Mesothelial cell of epicardium (in vitro differentiated cells): ENCODE measurements at places on chromosomes 5 and 9.

DNA sequence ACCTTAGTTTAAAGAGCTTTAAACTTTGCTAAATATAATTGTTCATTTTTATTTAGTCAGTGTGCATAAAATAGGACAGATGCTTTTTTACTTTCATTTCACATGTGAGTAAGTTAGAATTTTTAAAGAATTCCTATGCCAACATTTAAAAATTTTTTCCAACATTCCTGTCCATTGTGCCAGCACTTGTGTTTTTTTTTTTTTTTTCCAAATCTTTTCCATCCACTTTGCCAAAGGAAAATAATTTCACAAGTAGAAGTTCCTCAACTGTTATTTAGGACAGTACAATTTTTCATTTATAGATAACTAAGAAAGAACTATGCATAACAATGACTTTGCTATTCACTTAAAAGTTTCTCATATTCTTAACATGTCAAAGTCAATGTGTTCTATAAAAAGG is 189.5 kb downstream of the ADAMTS6 start:
- DNase-seq: no peak
- no peaks in the 10 kb centered on the region for H3K4me1 ChIP-seq
- H3K27me3 ChIP-seq: no peaks in the 10 kb centered on the region
- no peak overlapping the region for H3K27ac ChIP-seq

- H3K4me3 ChIP-seq: no peak overlapping the region
- no peaks in the 10 kb centered on the region for H3K4me1 ChIP-seq
- peaks cover 2% of the 10 kb centered on the region for H3K36me3 ChIP-seq
- no peak overlapping the region for H3K27ac ChIP-seq
Observed at GRCh38 chr5:16104961-16105360, 74.6 kb downstream of the MARCHF11 start.

- no peak overlapping the region for H3K4me3 ChIP-seq
- no peaks in the 10 kb centered on the region for H3K27me3 ChIP-seq
- peaks cover 4% of the 10 kb centered on the region for H3K4me1 ChIP-seq
- no peak for DNase-seq
Observed at GRCh38 chr9:136835162-136835931, 6.9 kb upstream of the AJM1 start.

DNA sequence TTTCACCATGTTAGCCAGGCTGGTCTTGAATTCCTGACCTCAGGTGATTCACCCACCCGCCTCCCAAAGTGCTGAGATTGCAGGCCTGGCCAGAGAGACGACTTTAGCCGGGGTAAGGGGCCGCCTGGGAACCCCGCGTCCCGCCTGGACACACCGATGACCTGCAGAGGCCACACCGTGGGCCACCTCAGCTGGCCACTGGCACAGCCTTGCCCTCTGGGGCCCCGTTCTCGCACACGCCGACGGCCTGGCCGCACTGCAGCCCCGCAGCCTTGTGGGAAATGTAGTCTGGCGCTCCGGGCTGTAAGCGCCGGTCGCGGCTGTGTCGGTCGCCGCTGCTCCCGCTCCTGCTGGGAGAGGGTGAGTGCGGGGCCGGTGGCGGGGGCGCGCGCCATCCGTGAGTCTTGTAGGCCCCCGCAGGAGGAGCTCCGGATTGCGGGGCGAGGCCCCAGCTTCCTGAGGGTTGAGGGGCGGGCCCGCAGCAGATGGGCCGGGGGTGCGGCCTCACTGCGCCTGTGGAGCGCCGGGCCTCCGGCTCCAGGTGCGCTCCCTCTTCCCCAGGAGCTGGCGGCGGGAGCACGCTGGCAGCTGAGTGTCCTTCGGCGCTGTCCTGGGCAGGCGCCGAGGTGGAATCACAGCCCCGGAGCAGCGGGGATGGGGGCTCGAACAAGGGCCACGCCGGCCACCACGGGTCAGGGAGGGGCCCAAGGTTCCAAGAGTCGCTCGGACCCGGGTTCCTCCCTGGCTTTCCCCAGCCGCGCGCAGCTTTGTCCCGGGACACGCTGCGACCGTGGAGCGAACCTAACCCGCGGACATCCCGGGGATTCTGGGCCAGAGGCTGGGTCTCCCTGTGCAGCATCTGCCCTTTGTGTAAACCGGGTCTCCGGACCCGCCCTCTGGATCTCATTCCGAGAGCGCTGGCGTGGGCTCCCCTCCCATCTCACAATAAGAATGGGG is at the start of gene ZFP2:
ZFP2 (plus strand) TSS at position 299 of the 957 bp plus-strand sequence. CDS start 35,401 bp downstream, outside the sequence.
- H3K36me3 ChIP-seq: peaks cover 18% of the 10 kb centered on the region
- H3K4me1 ChIP-seq: peaks cover 10% of the 10 kb centered on the region
- peak; percentile 74 for DNase-seq
- peak within 1 kb of the TSS; percentile 94 for H3K27ac ChIP-seq
- H3K27me3 ChIP-seq: no peaks in the 10 kb centered on the region

GRCh38 chr5:69170495-69170894 is 3.5 kb downstream of the CCNB1 start:
- no peak for DNase-seq
- H3K4me3 ChIP-seq: no peak overlapping the region
- no peak overlapping the region for H3K27ac ChIP-seq
- peaks cover 20% of the 10 kb centered on the region for H3K4me1 ChIP-seq

DNA sequence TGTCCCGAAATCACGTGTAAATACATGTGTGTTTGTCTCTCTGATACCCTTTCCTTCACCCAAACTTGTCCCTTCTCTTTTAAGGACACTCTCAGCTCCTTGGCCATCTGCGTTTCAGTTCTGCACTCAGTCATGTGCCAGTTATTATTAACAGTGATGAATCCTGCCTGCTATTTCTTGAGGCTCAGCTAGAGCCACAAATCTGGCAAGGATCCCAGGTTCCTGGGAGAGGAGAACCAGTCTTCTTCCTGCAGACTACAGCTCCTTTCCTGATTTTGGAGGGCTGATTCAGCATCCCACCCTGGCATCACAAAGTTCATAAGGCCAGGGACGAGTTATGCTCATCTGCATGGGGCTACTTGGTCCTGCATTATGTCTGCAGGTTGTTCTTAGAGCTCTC is 5.6 kb downstream of the MAMDC2 start:
- no peaks in the 10 kb centered on the region for H3K36me3 ChIP-seq
- no peak overlapping the region for H3K27ac ChIP-seq
- H3K4me3 ChIP-seq: no peak overlapping the region
- peaks cover 23% of the 10 kb centered on the region for H3K27me3 ChIP-seq
- peaks cover 9% of the 10 kb centered on the region for H3K4me1 ChIP-seq
- DNase-seq: no peak

GRCh38 chr5:165000479-165001190 is 1495.2 kb downstream of the MAT2B start:
- H3K4me3 ChIP-seq: no peak overlapping the region
- H3K4me1 ChIP-seq: no peaks in the 10 kb centered on the region
- H3K27me3 ChIP-seq: peaks cover 9% of the 10 kb centered on the region
- H3K36me3 ChIP-seq: no peaks in the 10 kb centered on the region
- H3K27ac ChIP-seq: no peak overlapping the region
- no peak for DNase-seq

DNA sequence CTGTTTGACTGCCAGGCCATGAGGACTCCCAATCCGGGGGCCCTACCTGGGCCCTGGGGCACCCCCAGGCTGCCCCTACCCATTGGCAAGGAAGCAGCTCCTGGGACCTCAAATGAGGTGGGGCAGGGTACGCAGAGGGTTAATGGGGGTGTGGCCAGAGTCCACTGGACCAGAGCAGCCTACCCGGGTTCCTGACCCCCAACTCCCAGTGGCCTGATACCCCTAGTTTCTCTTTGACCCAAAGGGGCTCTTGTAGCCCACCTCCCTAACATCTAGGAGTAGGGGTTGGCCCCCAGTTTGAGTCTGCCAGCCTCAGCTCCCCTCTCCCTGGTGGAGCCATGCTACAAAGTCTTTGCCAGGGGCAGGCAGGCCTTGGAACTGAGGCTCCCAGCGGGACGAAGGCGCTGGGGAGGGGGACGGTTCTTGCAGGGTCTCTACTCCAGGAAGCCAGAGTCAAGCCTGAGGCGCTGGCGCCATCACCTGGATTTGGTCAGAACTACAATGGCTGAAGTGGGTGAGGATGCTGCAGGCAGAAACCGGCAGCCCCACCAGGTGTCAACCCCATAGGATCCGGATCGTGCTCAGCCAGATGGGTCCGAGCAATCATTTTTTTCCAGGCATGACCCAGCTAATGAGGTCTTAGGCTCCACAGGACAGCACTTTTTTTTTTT is 8.4 kb upstream of the CERCAM start:
- H3K4me3 ChIP-seq: no peak overlapping the region
- peak; percentile 53 for DNase-seq
- H3K27me3 ChIP-seq: peaks cover 16% of the 10 kb centered on the region
- H3K4me1 ChIP-seq: peaks cover 31% of the 10 kb centered on the region

DNA sequence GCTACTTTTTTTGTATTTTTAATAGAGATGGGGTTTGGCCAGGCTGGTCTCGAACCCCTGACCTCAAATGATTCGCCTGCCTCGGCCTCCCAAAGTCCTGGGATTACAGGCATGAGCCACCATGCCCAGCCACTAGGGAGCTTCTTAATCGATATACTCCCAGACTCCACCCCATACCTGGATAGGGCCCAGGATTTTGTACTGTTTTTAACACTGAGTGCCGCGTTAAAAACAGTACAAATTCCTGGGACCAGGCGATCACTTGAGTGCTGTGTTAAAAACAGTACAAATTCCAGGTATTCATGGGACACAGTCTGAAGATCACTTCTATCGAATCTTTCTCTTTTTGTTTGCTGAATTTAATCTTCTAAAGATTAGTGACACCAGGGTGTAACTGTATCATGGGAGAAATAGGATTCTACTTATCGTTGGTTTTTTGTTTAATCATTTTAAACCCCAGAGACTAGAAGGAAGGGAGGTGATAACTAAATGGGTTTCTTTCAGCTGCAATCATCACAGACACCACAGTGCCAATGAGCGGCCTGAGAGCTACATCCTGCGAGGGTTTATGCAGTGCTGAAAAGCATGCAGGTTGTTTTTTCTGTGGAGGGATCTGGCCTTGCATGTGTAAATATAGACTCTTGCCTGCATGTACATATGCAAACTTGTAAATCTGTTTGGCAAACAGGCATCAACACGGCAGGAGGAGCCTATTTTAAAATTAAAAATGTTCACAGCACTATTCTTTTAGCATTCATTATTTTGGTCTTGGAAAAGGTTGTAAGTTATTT is 303.8 kb upstream of the WWC1 start:
- no peak overlapping the region for H3K27ac ChIP-seq
- no peaks in the 10 kb centered on the region for H3K4me1 ChIP-seq
- no peak overlapping the region for H3K4me3 ChIP-seq
- DNase-seq: no peak
- no peaks in the 10 kb centered on the region for H3K36me3 ChIP-seq
- H3K27me3 ChIP-seq: no peaks in the 10 kb centered on the region

DNA sequence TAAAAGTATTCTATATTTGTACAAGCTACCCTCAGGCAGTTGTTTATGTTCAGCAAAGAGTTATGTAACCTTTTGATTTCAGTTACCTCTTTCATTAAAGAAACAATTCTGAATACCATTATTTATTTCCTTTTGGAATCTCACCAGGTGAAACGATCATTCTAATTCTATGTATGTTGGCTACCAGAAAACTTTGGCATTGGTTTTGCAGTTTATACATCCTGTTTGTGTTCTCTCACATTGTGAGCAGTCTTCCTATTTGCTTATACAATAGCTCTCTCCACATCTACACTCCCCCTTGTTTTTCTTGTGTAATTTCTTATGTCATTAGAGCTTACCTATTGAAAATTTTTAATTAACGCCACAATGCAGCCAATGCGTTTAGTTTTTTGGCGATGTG is 276.0 kb upstream of the MPDZ start:
- DNase-seq: no peak
- peaks cover 35% of the 10 kb centered on the region for H3K4me1 ChIP-seq
- no peak overlapping the region for H3K4me3 ChIP-seq
- no peaks in the 10 kb centered on the region for H3K27me3 ChIP-seq
- H3K36me3 ChIP-seq: peaks cover 13% of the 10 kb centered on the region
- peak overlapping the region; percentile 19 for H3K27ac ChIP-seq

DNA sequence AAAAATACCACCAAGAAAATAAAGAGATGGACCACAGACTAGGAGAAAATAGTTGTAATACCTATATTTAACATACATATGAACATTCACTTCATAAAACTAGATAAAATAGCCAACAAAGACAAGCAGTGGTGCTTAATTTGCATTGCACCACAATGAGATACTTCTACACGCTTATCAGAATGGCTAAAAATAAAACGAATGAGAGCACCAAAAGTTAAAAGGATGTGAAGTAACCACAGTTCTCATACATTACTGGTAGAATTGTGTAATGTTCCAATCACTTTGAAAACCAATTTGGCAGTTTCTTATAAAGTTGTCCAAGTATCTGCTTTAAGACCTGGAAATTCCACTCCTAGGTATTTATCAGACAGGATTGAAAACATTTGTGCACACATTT is 198.9 kb upstream of the SGCD start:
- H3K4me3 ChIP-seq: no peak overlapping the region
- no peak overlapping the region for H3K27ac ChIP-seq
- no peaks in the 10 kb centered on the region for H3K27me3 ChIP-seq
- H3K36me3 ChIP-seq: no peaks in the 10 kb centered on the region
- DNase-seq: no peak
- H3K4me1 ChIP-seq: no peaks in the 10 kb centered on the region
